ENCODE measurements at places on chromosomes 3 and 15.

DNA sequence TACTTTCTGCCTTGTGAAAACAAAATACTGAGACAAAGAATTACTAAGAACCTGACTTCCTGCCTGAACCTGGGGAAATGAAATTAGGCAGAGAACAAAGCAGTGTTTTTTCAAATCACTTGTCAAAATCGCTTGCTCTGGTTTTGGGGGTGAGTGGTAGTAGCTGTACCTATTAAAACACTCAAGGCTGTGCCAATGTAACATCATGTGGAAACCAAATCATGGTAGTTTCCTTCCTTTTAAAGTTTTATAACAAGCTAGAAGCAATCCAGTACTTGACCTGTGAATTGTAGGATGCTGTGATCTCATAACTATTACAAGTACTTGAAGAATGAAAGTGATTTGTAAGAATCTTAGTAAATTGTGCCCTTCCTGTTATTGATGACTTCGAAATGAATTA, 6.7 kb downstream of the CMTM8 start:
- no peak for DNase-seq

DNA sequence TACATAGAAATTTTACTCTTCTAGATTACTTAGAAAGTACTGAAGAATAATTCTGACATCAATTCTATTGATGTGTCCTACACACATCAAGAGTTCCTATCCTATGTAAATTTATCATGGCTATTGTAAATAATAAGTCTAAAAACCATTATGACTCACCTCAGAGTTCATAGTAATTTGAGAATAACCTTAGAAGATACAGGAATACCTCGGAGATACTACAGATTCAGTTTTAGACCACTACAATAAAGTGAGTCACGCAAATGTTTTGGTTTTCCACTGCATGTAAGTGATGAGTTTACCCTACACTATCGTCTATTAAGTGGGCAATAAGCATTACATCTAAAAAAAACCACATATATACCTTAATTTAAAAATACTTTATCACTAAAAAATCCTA, 74.8 kb downstream of the NR1I2 start:
- no peak for DNase-seq

DNA sequence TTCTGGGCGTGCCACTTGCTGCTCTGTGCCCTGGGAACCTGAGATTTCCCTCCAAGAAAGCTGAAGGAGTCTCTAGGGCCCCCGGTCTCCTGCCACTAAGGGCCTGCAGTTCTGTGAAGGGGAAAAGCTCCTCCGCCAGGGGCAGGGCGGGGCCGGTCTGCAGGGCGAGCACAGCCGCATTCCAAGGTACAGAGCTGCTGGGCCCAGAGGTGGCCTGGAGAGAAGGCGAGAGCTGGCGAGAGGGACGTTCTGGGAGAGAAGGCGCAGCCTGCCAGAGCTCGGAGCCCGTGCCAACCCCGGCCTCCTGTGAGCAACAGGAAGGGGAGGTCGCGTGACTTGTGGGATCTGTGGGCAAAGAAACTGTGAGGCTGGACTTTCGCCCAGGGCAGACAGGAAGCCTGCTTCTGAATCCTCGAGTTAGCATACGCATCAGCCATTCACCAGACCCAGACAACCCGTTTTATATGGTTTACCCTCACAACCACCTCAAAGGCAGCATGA, 500.4 kb downstream of the SHQ1 start:
- peak; percentile 89 for DNase-seq

DNA sequence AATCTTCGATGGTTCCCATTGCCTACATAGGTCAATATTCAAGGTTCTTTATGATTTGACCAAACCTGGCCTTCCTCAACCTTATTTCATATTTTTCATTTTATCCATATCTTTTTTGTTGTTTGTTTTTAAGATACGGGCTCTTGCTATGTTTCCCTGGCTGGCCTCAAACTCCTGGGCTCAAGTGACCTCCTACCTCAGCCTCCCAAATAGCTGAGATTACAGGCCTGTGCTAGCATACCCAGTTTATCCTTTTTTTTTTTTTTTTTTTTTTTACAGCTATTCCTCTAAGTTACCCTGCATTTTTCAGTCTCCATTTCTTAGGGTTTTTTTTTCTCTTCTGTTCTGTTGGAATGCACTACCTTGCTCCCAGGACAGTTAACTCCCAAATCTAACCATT, 14.5 kb downstream of the ZNF609 start:
- DNase-seq = no peak

DNA sequence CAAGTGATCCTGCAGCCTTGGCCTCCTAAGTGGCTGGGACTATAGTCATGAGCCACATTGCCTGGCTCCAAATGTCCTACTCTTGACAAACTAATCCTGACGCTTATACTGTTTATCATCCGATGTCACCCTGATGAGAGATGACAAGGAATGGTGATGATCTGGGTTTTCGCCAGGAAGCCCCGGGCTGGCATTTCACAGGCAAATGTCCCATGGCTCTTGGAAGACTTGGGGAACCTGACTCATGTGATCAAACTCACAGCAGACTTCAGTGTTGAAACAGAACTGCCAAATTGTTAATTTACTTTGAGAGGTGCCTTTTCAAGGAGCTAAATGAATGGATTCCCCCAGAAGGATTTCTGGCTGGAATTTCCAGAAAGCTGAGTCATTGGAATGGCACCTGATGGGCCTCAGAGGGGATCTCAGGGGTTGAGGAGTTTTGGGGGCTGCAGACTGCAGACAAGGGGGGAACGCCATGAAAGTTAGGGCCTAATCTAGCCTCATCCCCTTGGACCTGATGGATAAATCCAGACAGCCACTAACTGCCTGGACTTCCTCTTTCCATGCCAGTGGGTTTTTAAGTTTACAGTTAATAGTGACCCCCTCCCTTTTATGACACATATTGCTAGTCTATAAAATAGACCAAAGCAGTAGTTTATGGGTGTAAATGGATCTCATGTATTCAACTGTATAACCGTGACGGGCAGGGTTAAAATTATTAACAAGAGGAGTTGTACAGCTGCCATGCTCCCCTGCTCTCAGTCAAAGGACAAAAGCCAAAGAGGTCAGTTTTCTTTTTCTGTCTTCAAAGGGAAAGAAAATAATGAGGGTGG, 146.6 kb downstream of the CHSY1 start:
- DNase-seq = no peak

- DNase-seq = peak; percentile 79
These were observed 20.6 kb upstream of the KCTD6 start for GRCh38 chr3:58471025-58471887.

DNA sequence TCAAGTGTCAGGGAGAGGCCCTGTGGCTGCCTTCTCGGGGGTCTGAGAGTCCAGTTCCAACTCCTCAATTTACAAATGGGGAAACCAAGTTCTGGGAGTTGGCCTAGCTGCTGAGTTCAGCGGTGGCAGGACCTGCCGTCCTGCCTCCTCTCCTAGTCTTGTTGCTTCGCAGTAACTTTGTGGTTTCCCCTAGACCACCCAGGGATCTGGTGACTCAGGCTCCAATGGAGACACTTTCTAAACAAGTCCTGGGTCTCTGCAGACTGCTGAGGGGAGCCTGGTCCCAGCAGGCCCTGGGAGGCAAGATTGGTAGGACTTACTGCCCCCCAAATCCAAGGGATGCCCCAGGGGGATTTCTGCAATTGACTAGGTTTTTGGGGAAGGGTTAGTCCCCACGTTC, 83.6 kb downstream of the SMAD6 start:
- no peak for DNase-seq

- DNase-seq = no peak
These were observed 40.3 kb downstream of the MBNL1 start for GRCh38 chr3:152309031-152309430.

DNA sequence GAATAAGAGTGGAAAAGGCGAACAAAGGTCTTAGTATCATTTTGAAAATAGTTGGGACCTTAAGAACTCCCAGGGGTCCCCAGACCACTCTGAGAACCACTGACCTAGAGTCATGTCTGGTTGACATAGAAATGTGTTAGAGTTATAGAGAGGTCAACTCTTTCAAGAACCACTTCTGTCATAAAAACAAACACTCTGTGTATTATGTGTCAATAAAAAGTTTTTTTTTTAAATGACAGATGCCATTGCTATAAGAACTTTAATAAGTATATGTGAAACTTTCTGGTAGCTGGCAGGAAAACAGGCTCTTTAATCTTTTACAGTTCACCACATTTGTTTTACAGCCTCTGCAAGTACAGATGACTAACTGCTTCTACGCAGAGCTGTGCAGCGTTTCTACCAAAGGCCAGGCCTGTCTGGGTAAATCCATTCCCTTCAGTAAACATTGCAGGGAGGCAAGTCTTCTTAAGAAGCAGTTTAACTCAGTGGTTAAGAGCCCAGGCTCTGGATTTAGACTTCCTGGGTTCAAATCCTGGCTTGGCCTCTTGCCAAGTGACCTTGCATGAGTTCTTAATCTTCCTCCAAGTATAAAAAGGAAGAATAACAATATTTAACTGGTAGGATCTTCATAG, 56.6 kb downstream of the RFTN1 start:
- DNase-seq = peak; percentile 62

GRCh38 chr3:133845127-133845526, 39.5 kb downstream of the SRPRB start:
- DNase-seq = no peak

GRCh38 chr15:100767001-100767825, 112.4 kb upstream of the ALDH1A3 start:
- no peak for DNase-seq

- DNase-seq = no peak
These were observed 2.3 kb downstream of the GLYCTK start for GRCh38 chr3:52289747-52290595.

DNA sequence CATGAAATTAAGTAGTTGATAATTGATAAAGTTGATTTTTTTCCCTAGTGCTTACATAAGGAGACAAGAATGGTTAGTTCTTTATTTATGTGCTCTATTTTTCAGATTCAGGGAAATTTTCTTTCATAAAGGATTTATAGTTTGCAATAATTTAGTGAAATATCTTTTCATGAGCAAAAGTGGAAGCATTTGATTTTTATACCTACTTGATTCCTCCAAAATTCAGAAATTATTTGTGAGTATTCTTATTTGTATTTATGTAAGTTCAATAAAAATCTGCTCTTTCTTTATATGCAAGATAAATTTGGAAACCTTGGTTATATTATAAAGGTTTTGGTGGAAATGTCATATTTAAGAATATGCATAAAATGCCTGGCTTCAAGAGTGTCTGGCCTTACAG, 14.7 kb upstream of the SLCO2A1 start:
- no peak for DNase-seq

GRCh38 chr15:44659056-44659455, 4.4 kb downstream of the SPG11 start:
- no peak for DNase-seq

DNA sequence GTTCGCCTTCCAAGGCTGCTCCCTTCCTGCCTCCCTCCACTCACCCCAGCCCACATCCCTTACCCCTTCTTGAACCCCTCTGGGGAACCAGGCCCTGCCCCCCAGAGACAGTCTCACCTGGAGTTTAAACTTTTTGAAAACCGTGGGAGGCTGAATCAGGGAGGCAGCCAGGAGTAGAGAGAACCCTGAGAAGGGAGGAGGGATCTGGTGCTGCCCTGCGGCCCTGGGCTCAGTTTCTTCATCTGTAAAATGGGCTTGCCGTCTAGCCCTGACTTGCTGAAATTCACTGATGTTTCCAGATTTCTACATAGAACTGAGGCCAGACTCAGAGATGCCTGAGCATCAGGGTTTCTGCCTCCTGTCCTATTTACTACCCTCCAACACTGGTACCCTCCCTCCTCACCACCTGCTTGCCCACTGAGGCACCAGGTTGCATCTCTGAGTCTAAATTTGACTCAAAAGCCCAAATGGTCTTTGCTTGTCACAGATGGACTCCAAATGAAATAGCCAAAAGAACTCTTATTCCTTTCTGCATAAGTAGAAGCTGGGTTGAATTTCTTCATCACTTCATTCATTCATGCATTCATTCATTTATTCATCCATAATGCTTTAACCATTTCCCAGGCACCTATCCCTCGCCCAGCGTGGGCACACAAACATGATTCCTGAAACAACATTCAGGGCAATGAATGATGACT, 11.9 kb upstream of the STRA6 start:
- no peak for DNase-seq

- DNase-seq = no peak
These were observed 24.4 kb upstream of the SLC24A5 start for GRCh38 chr15:48096355-48096786.

DNA sequence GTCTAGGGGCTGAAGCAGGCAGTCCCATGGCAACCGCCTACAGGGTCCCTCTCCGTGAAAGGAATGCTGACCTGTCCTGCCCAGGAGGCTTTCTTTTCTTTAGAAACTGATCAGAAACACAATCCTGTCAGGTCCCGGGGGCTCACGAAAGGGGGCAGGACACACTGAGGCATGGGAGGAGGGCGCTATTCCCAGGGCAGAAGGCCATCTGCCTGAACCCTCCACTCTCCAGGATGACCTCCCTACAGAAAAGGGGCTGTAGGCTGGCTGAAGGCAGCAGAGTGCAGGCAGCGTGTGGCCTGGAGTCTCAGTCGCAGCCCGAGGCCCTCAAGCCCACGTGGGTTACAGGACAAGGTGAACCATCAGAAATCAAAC, 18.4 kb upstream of the LRRK1 start:
- no peak for DNase-seq

GRCh38 chr15:31954374-31955172, 75.7 kb upstream of the CHRNA7 start:
- no peak for DNase-seq

- DNase-seq = no peak
These were observed 69.5 kb downstream of the KCNAB1 start for GRCh38 chr3:156189927-156190326.

- DNase-seq = no peak
These were observed 173.4 kb downstream of the MYRIP start for GRCh38 chr3:39982665-39983357.

GRCh38 chr15:62912808-62913207, 129.7 kb upstream of the TPM1 start:
- no peak for DNase-seq

GRCh38 chr15:62719316-62719715, 323.2 kb upstream of the TPM1 start:
- DNase-seq = no peak

DNA sequence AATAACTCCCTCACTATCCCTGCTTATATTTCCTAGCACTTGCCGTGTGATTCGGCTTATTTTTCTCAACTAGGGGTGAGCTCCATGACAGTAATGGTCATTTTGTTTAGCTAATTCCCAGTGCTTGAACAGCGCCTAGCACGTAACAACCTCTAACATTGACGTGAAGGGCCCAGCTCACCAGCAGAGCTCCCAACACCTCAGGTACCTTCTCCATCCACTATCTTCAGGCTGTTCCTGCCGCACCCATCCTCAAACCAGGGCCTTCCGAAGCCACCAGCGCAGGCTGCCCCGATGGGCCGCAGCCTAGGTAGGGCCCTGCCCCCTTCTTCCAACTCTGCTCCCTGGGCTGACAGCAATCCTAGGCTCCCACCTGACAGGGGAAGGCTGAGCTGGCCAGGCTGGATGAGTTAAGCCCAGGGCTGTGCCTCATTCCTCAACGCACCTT, 751 bp upstream of the RPS17 start:
- peak; percentile 18 for DNase-seq

Measured in fibroblast of pulmonary artery (primary cell).